ENCODE measurements at places on chromosomes 2 and 18.
A peak's percentile ranks its signal among the peaks of the same experiment; 100 is the strongest.

GRCh38 chr18:67359873-67360838 lies 156.4 kb downstream of the DSEL start:
- DNase-seq = no peak

- no peak for DNase-seq
These were observed 129.7 kb downstream of the LAMA3 start for GRCh38 chr18:23819001-23819400.

- DNase-seq = no peak
These were observed 117.4 kb downstream of the MBP start for GRCh38 chr18:77015169-77015568.

DNA sequence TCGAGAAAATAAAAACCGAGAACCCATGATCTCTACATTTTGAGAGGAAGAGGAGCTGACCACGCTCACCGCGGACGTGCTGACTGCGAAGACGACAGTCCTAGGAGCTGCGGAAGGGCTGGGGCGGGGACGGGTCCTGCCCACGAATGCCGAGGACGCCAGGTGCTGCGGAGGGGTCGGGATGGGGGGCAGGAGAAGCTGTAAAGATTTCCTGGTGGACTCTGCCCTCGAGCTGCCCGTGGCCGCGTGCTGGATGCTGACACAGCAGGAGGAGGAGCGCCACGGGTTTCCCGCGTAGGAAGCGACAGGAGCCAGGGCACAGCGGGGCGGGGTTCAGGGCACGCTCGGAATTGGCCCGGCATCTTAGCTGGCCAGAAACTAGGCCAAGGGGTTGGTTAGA lies 22.2 kb downstream of the ZSCAN30 start:
- peak; percentile 23 for DNase-seq

GRCh38 chr2:7377916-7378569 lies 460.8 kb downstream of the RNF144A start:
- peak; percentile 46 for DNase-seq

GRCh38 chr2:44310287-44310686 lies 35.0 kb downstream of the SLC3A1 start:
- DNase-seq = no peak

GRCh38 chr2:167905668-167906067 lies 341.7 kb downstream of the STK39 start:
- DNase-seq = no peak
